ENCODE measurements at places on chromosomes 4 and X. TPM values are rescaled to one million over a fixed set of nuclear protein-coding genes. Genes with fewer than 3 reads are reported as not detected.

Gene XAGE1B
- total RNA-seq, result not detected

GRCh38 chr4:42570221-42570620, 86.7 kb downstream of the ATP8A1 start:
- no peak for DNase-seq

- no peak for DNase-seq
Measured at GRCh38 chr4:129550281-129550785, 454.4 kb downstream of the C4orf33 start.

GRCh38 chr4:142671516-142671915, 174.6 kb downstream of the INPP4B start:
- no peak for DNase-seq

All from activated CD4-positive, alpha-beta T cell treated with anti-CD3 and anti-CD28 coated beads, Interleukin-2, amount 10 ng/mL, durations not matched to agents 24 days and 14 days (primary cell).